RCC 7860 (cell line): ENCODE measurements at places on chromosomes 5 and 9.

DNA sequence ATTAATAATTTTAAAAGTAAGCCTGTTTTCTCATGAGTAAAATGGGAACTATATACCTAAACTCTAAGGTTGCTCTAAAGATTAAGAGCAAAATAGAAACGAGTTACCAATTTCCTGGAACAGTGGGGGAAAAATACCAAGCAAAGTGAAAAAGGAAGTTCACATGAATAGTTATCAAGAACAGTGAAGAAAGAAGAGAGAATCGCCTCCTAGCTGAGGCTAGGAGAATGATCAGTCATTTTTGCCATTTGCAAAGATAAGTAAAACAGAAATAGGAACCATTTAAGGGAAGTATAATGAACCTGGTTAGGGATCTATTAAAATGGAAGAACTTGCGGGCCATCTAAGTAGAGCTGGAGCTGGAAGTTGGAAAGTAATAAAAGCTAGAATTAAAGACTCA, 50.7 kb downstream of the P4HA2 start:
- no peak for DNase-seq

DNA sequence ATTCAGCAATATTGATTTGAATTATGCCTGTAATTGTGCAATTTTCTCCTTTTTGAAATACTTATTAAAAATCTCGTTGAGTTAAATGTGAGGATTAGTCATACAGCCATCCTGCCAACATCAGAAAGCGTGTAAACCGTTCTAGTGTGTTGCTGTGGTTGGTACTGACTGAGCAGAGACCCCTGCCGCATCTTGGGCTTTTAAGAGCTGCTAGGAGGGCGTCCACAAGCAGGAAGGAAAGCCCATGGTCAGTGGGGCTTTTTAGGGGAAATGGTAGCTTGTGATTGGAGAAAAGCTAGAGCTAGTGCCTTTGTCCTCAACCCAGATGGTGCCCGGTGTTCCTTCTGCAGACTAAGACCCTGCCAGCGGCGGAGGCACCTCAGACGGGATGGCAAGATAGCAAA, 1.3 kb downstream of the SDHA start:
- DNase-seq: peak; percentile 32

- no peak for DNase-seq
These were observed 36.4 kb downstream of the PHF2 start for GRCh38 chr9:93612796-93613154.

- no peak for DNase-seq
These were observed 48.0 kb downstream of the FGF1 start for GRCh38 chr5:142637871-142638270.

GRCh38 chr9:81479573-81479972, 209.8 kb downstream of the TLE1 start:
- DNase-seq: no peak

DNA sequence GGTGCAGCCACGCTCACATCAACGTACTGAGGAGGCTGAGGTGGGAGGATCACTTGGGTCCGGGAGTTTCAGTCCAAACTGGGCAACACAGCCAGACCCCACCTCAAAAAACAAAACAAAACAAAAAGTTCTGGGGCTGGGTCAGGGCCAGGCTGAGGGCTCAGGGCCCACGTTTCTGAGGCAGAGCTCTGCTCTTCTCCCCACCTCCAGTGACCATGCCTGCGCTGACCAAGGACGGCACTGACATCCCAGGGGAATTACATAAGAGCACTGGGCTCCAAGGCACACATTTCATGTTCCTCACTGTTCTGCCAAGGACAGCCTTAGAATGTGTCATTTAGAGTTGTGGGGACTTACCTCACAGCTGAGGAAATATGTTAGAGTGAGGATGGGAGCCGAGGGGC, 40.4 kb upstream of the TESK1 start:
- no peak for DNase-seq

- no peak for DNase-seq
These were observed 1.2 kb downstream of the CXXC5 start for GRCh38 chr5:139649082-139649991.

DNA sequence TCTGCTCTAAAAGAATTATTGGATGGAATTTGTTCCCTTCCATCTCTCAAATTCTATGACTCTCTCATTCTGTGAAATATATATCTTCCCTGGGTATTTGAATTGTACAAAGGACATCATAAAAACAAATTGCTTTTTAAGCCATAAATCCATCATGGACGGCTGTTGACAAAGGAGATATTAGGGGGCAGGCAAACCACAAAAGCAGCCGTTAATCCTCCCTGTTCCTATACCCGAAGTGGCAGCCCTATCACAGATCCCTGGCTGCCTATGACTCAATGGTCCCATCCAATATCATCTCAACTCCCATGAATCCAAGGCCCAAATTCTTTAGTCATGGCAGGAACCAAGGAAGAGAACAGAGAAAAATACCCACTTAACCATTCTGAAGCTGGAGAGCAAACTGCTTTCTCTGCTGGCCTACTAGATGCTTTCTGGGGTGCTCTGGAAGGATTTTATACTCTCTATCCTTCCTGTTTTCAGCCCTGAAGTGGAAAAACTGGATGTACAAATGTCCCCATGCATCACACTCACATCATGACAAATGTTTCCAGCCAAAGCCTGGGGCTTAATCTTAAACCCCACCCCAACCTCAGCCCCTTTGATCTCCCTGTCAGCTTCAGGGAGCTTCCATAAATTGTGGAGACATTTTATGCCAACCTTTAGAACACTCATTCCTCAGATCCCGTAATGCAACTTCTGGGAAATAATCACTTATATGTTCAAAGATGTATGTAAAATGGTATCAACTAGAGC, 59.5 kb downstream of the FAM114A2 start:
- no peak for DNase-seq

DNA sequence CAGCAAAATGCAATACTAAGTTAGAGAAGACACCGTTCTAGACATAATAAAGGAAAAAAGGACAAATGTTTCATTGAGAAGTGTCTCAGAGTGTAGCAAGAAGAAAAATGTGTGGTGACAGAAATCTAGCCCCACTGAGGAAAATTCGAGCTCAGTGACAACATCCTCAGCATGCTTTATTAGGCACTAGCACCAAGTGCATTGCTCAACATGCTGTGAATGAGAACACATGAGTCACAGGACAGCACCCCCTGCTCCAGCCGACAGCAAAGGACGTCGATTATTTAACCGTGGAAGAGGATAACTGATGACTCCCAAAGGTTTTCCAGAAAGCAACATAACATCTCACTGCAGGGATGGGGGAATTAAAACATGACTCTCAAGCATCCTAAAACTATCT, 182.7 kb downstream of the GNAQ start:
- peak; percentile 70 for DNase-seq

- DNase-seq: no peak
These were observed 63.2 kb upstream of the FSTL4 start for GRCh38 chr5:133675376-133676154.

- DNase-seq: no peak
These were observed 6.5 kb downstream of the CTNND2 start for GRCh38 chr5:11897781-11898180.

DNA sequence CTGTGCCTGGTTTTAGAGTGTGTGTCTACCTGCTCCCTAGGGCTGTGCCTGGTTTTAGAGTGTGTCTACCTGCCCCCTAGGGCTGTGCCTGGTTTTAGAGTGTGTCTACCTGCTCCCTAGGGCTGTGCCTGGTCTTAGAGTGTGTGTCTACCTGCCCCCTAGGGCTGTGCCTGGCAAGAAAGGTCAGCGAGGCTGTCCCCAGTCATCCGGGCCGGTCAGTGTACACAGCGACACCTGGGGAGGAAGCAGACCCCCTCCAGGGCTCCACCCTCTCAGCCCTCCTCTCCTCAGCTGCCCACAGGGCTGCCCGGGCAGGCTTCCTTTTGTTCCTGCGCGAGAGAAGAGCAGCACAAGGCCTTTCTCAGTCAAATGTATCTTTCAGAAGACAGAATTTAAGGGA, 4.1 kb downstream of the NRARP start:
- no peak for DNase-seq

DNA sequence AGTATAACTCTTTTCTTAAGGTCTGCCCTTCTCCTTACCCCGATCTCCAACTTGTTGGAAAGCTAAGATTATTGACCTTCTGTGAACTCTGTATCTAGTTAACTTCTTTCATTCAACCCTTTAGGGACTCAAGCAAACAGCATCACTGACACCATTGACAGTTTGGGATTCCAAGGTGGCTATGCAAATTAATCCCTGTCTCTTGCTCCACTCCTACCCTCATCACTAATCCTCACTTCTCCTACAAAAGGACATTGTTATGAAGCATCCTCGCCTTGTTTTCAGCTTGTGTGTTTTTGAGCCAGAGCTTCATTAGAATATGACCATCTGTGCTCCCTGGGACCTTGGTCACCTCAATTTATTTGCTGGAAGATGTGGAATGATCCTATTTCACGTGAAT, 337.9 kb downstream of the PDE4D start:
- no peak for DNase-seq

DNA sequence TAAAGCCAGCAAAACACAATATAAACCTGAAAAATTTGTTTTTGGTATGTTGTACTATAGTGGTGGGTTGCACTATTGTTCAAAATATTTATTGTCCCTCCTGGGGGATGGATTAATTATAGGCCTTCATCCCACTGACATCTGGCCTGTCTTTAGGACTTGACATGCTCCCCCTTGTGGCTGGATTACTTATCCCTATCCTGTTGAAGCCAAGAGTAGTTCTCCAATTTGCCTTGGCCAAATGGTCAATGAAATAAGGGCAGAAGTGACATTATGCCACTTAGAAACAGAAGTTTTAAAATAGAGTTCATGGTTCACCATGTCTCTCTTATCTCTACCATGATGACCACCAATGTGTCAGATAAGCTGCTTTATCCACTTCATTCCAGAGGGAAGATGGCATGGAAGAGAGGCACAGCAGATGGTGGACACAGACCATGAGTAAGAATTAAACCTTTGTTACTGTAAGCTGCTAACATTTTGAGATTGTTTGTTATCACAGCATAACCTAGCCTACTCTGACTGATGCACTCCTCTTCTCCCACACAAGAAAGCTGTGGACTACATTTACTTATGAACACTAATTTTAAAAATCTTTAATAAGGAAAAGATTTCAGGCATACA, 29.2 kb upstream of the ARHGEF28 start:
- DNase-seq: no peak
